ENCODE measurements at places on chromosomes 7 and 10.
A peak's percentile ranks its signal among the peaks of the same experiment; 100 is the strongest.

DNA sequence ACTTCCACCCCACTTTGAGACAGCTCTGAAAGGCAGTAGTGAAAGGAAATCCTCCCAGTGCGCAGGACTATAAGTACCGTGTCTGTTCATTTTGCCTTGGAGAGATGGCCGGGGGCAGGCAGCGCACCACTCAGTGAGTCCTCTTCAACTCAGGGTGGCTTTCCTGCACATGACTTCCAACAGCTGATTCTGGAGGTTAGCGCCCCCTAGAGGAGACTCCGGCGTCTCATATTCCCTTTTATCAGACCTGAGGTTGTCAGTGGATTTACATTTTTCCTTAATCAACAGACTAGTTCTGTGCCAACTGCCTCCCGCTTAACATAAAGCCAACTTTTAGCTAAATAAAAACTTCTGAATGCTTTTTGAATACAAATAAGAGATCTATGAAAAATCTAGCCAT lies 101.0 kb downstream of the HERPUD2 start:
- DNase-seq = no peak

- DNase-seq = no peak
Measured at GRCh38 chr10:79319115-79319771, 28.0 kb upstream of the PPIF start.

- no peak for DNase-seq
Measured at GRCh38 chr10:102409604-102410428, 8.8 kb downstream of the PSD start.

DNA sequence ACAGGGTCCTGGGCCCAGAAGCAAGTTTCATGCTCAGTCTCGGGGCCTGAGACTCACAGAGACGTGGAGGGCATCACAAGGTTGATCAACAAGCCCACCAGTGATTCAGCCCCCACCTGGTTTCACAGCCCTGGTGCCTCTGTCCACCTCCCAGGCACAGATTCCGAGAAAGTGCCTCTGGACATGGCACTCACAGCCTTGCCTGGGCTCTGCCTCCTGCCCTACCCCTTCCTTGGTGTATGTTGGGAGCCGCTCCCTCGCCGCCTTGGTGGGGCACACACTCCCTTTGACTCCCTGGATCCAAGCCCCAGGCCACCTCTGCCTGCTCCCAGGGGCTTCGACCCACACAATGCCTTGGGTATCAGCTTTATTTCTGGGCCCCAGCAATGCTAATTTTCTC lies 200.8 kb upstream of the PPP2R2D start:
- DNase-seq = no peak

DNA sequence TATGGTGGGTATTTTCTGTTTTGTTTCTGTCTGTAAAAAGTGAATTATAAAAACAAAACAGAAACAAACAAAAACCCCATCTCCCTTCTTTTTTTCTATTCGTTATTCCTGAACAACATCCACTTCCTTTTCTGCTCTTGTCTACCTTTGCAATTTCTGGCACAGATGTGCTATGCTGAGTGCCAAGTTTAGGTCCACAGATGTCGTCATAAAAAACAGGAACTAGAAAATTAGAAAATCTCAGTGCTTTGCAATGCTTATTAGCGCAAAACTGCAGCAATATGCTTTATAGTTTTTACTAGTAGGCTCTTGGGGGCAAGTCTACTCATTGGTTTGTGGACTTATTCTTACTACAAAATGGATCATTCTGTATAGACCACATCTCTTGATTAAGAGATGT lies 94.2 kb upstream of the PRKCQ start:
- DNase-seq = no peak

GRCh38 chr7:6252748-6253147 lies 19.7 kb downstream of the CYTH3 start:
- DNase-seq = no peak

- DNase-seq = no peak
Measured at GRCh38 chr10:49412571-49412970, 16.7 kb upstream of the DRGX start.

DNA sequence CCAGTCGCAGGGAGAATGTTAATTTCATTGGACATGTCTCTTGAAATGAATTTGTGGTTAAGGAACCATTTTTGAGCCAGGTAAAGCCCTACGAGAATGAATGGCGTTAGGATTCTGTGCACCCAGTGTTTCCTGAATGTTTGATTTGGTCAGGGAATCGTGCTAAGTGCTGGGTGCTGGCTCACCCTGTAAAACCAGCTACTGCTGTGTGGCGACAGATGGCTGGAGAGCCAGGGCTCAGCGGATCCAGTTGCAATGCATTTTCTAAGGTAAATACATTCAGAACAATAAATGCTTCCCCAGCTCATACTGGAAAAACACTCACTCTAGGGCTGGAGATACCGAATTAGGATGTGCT lies 355.5 kb downstream of the GLRX3 start:
- DNase-seq = peak; percentile 8

DNA sequence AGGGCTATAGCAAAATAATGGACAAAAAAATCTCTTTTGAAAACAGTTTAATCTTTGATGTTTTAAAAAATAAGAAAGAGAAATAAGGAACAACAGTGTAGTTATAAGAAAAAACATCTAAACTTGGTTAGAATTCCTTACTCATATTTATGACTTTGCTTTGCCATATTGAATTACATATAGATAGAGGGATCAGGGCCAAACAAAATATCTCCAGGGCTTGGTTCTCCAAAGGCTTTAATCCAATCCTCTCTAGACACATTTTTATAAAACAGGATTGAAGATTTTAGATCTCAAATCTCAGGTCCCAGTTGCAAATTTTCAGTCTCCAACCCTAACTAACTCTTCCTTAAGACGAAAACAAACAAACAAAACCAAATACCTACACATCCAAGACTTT lies 72.6 kb upstream of the RHOBTB1 start:
- no peak for DNase-seq

- DNase-seq = no peak
Measured at GRCh38 chr10:85532773-85533172, 833.8 kb downstream of the GRID1 start.

GRCh38 chr7:114363292-114363691 lies 51.3 kb upstream of the FOXP2 start:
- DNase-seq = no peak

DNA sequence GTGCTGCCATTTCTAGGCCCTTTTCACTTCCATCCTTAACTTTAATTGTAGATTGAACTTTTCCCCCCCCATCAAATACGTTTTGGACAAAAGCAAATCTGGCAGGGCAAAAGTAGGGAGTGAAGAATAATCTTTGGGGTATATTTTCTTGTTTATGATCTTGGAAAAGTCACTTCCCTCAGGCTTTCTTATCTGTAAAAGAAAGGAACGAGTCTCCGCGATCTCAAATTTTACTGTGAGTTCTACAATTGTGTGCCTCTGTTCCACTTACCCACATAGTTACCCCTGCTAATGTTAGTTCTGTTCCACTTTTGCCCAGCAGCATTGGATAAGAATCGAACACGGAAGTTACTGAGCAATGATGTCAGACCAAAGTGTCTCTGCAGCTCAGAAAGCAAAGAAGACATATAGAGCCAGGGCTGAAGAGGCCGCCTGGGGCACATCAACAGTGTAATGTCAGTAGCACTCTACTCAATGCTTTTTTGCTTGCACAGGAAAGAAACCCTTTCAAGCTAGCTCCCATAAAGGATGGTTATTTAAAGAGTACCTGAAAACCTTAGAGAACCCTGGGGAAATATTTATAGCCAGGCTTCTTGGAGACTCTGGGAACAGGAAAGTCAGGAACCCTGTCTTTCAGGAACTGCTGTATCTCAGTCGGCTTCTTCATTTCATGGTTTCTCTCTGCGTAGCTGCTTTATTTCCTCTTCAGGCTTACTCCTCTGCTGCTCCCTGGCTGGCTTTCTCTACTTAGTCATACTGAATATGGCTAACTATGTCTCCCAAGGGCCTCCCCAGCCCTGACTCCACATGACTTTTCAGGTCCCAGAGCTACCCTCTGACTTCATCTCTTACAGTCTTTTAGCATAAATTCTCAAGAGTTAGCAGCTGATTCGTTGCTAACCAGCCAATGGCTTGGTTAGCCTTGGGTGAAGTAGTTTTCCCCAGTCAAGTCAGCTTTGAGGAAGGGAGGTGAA lies 123.7 kb upstream of the FAM3C start:
- DNase-seq = no peak

- DNase-seq = no peak
Measured at GRCh38 chr7:33700001-33700899, 205.1 kb upstream of the BMPER start.

DNA sequence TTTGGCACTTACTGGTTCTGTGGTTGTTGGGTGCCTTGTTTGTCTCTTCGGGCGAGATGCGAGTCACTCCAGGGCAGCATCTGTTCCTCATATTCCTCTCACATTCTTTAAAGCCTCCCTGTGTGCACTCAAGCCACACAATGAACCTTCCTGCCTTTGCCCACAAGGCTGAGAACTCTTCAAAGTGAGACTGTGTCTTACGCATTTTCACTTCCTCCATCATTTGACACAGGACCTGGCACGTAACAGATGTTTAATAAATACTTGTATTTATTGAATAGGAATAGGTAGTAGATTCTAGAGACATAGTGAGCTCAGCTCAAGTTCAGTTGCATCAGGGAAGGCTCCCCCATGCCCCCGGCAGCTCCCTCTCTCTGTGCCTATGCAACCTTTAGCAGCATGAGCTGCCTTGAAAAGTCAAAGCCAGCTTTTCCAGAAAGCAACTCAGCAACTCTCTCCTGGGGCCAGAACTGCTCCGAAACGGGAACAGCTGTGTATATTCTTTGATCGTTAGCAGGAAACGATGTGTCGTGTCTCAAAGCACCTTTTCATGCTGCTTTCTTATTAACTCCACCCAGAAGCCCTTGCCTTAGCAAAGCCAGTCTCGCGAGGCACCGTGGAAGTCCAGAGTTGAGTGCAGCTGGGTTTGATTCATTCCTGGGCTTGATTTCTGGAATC lies 97.5 kb downstream of the PFKFB3 start:
- peak; percentile 65 for DNase-seq

DNA sequence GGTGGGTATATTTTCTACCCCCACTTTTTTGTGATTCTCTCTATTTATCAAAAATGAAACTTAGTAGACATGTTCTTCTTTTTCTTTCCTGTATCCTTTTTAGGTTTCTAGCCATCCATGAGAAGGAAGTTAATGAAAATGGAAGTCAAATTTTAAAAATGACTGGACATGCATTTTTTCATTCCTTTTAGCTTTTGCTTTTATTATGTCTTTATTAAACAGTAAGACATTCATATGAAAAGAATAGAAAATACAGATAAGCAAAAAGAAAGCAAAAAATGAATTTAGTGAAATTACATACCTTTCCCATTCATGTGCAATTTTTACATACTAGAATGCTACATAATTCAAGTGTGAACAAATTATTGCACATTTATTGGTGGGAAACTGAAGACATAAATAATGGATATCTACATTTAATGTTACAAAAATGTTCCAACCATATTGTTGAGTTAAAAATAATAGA lies 88.7 kb downstream of the CPED1 start:
- DNase-seq = no peak

GRCh38 chr10:74097776-74098175 lies 52.9 kb downstream of the AP3M1 start:
- no peak for DNase-seq

- no peak for DNase-seq
Measured at GRCh38 chr10:92149261-92149660, 141.6 kb downstream of the CPEB3 start.

DNA sequence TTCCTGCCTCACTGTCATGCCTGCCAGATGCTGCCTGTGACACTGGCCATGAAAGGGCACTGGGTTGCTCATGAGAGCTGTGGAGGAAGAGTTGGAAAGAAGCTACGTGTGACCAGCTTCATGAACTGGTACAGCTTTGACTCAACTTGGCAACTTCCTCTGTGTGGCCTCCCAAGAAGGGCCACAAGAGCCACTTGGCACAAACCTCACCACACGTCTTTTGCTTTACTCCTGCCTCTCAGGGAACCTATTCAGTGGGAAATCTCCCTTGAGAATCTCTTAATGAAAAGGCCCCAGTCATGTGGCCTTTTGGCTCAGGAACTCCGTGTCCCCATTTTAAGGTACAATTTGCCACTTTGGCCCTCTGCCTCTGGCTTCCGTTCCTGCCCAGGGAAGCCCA lies 54.5 kb downstream of the FRMD4A start:
- DNase-seq = no peak

DNA sequence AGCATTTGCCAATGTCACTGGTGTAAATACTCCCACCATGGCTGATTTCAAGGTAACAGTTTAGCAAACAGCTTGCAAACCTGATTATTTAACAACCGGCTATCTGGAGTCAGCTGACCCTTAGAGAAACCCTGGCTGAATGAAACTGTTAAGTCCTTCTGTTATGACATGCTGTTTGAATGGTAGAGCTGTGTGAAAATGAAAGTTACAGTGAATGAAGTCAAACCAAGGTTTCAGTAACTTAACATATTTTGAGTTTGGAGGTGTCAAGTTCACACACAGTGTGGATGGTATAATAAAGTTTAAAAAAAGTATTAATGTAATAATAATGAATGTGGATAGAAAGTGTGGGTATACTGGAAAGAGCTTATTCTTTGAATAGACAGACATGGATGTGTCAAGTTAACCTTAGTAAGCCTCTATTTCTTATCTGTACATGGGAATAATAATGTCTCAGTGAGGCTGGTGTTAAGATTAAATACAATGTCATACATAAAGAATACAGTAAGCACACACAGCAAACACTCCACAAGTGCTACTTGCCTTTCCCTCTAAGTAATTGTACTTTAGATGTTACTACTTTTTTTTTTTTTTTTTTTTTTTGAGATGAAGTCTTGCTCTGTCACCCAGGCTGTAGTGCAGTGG lies 150.4 kb downstream of the TAX1BP1 start:
- no peak for DNase-seq

- DNase-seq = no peak
Measured at GRCh38 chr10:73623056-73623455, 18.2 kb downstream of the MYOZ1 start.

- DNase-seq = peak; percentile 69
Measured at GRCh38 chr7:29177963-29178600, 16.5 kb upstream of the CHN2 start.

DNA sequence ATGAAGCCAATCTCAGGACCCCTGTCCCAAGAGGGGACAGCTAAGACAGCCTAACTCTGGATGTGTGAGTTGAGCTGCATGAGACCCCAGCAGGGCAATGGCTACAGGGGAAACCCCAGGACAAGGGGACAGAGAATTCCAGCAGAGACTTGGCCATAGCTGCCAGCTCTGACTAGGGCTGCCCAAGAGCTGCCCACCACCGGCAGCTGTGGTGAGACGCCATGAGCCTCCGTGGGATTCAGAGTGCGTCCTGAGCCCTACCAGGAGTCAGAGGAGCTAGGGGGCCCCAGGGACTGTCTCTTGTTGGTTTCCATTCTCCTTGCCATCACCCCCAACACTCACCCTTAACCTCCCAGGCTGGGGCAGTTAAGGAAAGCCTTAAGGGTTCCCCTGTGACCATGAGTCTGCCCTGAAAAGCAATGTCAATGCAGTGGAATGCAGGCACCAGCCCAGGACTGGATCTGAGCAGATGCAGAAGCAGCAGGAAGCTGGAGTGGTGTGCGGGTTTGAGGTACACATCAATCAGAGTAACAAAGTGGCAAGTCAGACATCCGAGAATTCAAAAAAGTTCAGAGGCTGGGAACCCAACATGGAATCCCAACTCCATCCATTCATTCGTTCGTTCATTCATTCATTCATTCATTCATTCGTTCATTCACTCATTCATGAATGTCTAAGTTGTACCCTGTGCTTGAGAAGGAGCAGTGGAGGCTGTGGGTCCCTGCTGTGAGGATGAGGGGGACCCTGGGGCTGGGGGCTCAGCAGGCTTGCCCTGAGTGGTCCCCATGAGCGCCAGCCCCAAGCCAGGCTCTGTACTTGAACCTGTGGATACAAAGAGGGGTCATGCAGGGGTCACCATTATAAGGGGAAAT lies 52.9 kb downstream of the C10orf120 start:
- DNase-seq = no peak
